Kidney epithelial cell (primary cell): ENCODE measurements at places on chromosomes 5 and 9.

DNA sequence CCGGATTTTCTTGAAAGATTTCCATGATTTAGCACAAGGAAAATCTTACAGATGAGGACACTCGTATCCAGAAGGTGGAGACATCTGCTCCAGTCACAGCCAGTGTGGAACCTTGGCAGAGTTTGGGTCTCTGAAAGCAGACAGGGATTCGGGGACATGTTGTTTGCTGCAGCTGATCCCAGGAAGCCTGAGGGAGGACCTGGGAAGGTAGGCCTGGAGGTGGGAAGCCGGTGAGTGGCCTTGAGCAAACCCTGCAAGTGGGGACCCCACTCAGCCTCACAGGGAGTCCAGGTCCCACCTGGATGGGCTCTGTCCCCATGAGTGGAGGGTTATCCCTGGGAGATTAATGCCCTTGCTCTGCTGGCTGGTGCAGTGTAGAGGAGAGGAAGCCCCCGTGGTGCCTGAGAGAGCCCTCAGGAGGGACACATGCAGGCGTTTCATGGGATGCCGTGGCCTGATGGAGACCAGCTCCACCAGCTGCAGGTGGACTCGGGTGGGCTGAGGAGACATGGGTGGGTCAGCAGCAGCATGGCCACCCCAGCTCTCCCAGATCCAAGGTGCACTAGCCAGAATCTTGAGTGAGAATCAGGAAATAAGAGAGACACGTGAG is 7.8 kb downstream of the MRPS2 start:
- no peak for DNase-seq

DNA sequence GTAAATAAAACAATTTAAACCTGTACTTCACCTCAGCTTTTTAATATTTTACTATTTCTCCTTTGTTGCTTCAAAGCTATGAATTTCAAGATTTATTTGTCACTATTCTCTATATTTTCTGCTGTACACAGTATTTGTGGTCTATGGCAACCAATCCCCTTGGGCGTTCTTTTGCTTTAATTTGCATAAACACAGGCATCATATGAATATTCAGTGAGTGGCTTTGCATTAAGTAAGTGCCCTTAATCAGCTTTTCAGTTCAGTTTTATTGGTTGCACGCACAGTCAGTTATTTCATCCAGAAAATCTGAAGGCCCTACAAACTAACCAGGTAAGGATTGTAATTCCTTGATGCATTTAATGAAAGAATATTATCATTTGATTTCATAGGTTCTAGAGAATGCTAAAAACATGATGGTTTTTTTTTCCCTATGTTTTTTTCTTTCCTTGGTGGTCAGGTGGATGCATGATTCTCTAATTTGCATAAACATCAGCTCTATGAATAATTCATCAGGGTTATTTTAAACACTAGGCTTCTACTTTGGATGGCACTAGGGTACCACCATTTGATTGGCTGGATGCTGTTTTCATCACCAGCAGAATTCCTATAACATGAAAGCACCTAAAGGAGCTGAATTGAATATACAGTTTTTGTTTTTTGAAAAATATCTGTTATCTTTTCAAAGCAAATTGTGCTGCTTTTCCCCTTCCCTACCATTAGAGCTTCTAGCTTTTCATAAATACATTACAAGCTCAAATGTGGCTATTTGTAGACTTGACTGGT is 249.2 kb upstream of the CCNH start:
- DNase-seq: no peak

DNA sequence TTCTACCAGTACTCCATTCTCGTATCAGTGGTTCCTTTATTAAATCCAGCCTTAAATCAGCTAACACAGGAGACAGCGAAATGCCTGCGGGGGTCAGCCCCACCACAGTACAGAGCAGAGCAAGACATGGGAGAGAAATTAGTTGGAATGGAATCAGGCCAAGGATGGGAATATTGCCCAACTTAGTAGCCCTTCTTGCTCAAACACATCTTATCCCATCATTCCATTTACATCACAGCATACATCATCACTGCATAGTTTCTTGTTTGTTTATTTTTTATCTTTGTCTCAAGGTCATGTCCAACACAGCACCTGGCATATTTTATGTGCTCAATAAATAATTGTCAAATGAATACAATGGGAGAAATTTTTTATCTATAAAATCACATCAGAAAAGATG is 34.3 kb upstream of the DAB2 start:
- no peak for DNase-seq

- DNase-seq: no peak
These were observed 155.2 kb upstream of the SH3GL2 start for GRCh38 chr9:17423681-17424011.

- DNase-seq: no peak
These were observed 324 bp downstream of the LPCAT1 start for GRCh38 chr5:1523480-1523792.

DNA sequence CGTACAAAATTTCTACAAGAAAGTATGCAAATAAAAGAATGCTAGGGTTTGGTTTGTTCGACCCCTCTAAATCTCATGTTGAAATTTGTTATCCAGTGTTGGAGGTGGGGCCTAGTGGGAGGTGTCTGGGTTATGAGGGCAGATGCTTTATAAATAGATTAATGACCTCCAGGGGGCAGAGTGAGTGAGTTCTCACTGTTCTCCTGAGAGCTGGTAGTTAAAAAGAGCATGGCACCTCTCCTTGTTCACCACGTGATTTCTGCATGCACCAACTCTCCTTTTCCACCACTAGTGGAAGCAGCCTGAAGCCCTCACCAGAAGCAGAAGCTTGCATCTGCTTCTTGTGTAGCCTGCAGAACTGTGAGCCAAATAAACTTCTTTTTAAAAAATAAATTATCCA is 50.4 kb upstream of the FAM170A start:
- DNase-seq: no peak
